Activated naive CD4-positive, alpha-beta T cell treated with anti-CD3 and anti-CD28 coated beads, Interleukin-2, amount 10 ng/mL, durations not matched to agents 7 days and 5 days (primary cell): ENCODE measurements at places on chromosomes 1 and 21.

DNA sequence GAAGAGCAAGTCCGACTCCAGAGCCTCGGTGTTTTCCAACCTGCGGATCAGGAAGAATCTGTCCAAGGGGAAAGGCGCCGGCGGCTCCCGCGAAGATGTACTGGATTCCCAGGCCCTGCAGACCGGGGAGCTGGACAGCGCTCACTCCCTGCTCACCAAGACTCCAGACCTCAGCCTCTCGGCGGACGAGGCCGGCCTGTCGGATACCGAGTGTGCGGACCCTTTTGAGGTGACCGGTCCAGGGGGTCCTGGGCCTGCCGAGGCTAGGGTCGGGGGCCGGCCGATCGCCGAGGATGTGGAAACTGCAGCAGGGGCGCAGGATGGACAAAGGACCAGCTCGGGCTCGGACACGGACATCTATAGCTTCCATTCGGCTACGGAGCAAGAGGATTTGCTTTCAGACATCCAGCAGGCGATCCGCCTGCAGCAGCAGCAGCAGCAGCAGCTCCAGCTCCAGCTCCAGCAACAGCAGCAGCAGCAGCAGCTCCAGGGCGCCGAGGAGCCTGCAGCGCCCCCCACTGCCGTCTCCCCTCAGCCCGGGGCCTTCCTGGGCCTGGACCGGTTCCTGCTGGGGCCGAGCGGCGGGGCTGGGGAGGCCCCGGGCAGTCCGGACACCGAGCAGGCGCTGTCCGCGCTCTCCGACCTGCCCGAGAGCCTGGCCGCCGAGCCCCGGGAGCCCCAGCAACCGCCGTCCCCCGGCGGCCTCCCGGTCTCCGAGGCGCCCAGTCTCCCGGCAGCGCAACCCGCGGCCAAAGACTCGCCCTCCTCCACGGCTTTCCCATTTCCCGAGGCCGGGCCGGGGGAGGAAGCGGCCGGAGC, 827 bp downstream of the FMN2 start:
- no peak for DNase-seq

- no peak for DNase-seq
Measured at GRCh38 chr1:170568197-170568596, 36.2 kb downstream of the GORAB start.

- no peak for DNase-seq
Measured at GRCh38 chr1:107525961-107526360, 385.1 kb downstream of the NTNG1 start.

GRCh38 chr1:105891308-105891707, 1165.2 kb upstream of the PRMT6 start:
- DNase-seq, result no peak

GRCh38 chr1:33225586-33225985, 30.7 kb upstream of the ZNF362 start:
- DNase-seq, result no peak

DNA sequence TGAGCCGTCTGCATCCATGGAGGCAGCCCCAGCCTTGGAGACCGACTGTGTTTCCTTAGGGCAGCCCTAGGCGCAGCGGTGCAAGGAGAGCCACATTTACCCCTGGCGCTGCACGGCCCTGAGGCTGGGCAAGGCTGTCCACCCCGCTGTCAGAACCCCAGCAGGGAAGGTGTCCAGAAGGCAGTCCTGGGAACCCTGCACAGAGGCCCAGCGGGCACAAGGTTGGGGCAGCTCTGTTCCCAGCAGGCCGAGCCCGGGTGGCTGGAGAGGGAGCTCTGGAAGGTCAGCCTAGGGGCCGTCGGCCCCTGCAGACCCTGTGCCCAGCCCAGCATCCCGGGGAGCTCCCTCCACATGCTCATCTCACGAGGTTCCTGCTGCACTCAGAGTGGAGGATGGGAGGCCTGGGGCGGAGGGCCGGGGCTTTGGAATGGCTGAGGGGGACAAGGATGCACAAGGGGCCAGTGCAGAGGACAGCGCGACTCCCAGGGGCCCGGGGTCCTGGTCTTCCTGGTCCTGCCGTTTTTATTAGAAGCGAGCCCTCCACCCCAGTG, 19.9 kb upstream of the SAMD11 start:
- DNase-seq, result no peak

DNA sequence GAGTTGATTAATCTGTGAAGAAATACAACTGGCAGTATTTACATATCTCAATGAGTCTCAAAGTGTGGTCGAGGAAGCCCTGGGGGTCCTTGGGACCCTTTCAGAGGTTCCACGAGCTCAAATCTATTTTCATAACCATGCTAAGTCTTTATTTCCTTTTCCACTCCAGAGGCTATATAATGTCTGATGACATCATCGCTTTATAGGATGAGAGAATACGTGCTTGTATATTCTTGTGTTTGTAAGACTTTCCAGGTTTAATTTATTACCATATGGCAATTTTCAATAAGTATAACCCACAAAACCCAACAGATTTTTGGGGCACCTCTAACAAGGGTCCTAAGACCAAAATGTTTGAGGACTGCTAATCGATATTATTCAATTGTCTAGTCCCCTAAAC, 1.4 kb upstream of the SLC19A2 start:
- DNase-seq, result no peak

GRCh38 chr1:198166900-198167299, 10.1 kb downstream of the NEK7 start:
- DNase-seq, result no peak

GRCh38 chr1:211876851-211877590, 46.5 kb upstream of the LPGAT1 start:
- DNase-seq, result no peak

DNA sequence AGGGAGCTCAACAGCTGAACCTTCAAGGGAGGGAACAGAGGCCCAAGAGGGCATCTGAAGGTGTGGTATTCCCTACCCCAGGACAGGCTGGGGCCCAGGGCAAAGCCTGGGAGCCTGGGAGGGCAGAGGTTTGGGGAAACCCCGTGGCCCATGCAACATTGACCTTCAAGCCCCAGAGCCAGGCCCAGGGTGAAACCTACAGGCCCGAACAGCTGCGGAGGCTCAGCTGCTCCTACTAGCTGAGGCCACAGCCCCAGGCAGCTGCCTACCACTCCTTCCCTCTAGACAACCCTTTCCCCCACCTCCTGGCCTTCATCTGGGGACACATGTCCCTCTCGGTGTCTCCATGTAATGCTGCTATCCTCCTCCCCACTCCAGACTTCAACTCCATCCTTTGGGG, 3.2 kb downstream of the LAD1 start:
- DNase-seq, result no peak

- no peak for DNase-seq
Measured at GRCh38 chr1:91725989-91726721, 159.8 kb downstream of the TGFBR3 start.

DNA sequence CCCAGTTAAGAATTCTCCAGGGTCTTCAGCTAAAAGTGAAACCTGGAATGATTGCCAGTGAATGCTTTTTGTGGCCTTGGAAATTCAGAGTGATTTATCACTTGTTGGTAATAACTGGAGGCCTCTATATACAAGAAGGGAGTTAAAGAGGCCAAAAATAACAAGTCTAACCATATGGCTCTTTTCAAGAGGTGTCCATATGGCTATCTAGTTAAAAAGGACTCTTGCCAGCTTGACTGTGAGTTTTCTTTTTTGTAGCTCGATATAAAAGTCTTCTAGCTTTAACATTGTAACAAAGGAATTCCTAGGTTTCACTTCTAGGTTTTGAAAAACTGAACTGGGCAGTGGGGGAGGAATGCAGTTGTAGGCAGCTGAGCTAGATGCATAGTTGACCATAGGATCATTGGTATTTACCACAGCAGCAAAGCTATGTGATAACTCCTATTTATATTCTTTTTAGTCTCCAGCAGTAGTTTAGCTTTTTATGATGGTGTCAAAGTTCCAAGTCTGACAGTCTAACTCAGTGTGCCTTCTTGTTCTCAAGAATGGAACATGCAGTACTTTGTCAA, 44.4 kb downstream of the CACHD1 start:
- no peak for DNase-seq

- DNase-seq, result no peak
Measured at GRCh38 chr1:82392946-82393345, 592.2 kb downstream of the ADGRL2 start.

GRCh38 chr1:197663162-197663953, 111.9 kb downstream of the DENND1B start:
- no peak for DNase-seq

GRCh38 chr1:41382480-41383090, 21.4 kb downstream of the FOXO6 start:
- no peak for DNase-seq

DNA sequence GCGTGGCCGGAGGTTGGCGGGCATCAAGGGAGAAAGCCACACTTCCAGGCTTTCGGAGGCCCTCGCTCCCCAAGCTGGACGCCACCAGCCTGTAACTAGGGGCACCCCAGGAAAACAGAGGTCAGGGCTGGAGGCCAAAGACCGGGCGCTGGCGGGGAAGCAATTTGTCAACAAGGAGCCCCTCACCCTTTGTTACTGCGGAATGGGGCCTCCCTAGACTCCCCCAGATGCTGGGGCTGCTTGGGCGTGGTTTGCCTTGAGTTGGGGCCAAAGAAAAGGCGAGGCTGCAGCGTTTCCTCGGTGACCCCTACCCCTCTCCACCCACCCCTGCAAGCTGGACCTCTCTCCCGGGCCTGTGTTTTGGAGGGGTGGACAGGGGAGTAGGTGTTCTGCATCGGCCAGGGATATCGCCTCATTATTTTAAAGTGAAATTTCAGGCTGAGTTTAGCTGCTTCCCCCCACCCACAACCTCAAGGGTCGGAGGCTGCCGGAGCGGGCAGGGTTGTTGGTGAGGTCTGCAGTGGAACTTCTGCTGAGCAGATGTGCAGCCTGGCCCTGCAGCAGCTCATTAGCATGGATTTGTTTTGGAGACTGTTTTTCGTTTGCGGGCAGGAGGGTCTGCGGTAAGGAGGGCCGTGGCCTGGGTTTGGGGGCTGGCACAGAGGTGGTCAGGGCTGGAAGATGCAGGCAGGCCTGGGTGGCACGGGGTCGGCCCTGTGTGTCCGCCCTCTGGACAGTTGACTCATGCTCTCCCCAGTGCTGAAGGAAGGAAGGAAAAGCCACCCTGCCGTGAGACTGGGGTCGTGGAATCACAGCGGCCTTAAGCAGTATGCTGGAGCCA, 1.5 kb downstream of the NBL1 start:
- DNase-seq, result no peak

DNA sequence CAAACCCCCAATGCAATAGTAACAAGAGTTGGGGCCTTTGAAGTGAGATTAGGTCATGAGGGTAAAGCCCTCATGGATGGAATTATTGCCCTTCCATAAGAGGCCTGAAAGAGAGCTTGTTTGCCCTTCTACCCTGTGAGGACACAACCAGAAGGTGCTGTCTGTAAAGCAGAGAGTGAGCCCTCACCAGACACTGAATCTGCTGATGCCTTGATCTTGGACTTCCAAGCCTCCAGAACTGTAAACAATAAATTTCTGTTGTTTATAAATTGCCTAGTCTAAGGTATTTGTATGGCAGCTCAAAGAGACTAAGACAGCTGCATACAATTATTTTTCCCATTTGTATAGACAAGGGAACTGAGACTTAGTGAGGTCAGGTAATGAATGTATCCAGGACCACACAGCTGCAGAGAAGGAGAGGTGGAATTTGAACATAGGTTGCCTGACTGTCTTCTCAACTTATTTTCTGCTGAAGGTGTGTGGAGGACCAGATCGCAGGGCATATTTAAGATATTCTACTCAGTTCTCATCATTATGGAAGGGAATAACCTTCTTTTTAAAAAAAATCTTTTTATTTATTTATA, 18.7 kb downstream of the IL23R start:
- DNase-seq, result no peak

GRCh38 chr1:105399716-105400115, 1650.0 kb downstream of the AMY1C start:
- DNase-seq, result no peak

DNA sequence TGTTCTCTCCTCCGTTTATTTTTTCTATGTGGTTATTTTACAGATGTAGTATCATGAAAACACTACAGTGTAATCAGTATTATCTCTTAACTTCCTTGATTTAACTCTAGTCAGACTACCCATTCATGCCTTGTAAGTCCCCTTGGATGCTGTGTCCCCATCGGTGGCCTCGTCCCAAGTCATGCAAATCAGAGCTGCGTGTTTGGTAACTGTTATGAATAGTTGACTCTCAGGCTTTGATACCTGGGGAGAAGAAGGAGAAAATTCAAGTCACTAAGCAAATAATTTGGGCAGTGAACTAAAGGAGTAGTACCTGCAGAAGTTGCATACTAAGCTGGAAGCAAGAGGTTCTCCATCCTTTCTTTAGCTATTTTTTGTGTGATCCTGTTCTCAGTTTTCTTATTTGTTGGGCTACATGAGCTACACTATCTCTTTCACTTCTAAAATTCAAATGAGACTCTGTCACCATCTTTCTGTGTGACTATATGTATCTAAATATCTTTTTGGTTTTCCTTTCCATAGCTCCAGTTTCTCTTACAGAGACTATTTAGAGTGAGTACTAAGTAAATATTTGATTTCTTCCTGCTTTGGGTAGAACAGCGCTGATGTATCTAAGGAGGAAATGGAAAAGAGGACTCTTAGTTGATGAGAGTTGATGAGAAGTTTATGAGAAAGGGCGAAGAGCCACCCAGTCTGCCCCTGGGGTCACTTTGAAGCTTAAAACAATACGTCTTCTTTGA, 50.9 kb downstream of the VANGL2 start:
- no peak for DNase-seq

DNA sequence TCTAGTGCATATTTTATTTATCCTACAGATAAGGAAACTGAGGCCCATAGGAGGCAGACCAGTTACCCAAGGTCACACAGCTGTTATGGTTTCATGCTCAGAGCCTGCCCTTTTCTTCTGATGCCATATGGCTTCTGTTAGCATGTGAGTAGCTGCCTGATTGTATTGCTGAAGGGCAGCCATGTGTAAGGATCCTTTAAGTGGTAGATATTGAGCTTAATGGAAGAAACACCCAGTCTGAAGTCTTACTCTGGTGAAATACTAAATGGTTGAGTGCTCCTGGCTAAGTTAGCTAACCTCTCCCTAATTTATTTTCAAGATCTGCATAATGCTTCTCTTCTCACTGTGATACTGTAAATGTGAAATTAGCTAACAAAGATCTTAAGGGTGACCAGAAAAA, 30.9 kb downstream of the ADAMTS5 start:
- DNase-seq, result no peak

- DNase-seq, result no peak
Measured at GRCh38 chr1:43971336-43971980, 1.6 kb downstream of the DPH2 start.

DNA sequence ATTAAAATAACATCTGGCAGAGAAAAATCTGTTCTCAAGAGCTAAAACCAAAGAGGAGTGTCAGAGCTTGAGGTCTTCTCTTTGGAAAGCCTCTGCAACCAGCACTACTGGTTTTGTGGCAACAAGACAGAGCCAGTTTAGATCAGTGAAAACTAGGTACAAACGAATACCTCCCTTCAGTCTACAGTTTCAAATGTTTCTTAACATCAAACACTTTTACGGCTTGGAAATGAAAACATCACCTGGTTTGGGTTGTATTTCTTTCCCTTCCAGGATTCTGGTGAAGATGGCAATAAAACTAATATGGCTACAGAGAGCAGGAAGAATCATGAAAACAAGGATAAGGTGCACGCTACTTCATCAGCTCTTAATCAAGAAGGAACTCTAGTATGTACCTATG, 339.4 kb upstream of the ESRRG start:
- no peak for DNase-seq
